Suppressor macrophage treated with lipopolysaccharide for 4 hours (primary cell): ENCODE measurements at places on chromosomes 1 and 21.

DNA sequence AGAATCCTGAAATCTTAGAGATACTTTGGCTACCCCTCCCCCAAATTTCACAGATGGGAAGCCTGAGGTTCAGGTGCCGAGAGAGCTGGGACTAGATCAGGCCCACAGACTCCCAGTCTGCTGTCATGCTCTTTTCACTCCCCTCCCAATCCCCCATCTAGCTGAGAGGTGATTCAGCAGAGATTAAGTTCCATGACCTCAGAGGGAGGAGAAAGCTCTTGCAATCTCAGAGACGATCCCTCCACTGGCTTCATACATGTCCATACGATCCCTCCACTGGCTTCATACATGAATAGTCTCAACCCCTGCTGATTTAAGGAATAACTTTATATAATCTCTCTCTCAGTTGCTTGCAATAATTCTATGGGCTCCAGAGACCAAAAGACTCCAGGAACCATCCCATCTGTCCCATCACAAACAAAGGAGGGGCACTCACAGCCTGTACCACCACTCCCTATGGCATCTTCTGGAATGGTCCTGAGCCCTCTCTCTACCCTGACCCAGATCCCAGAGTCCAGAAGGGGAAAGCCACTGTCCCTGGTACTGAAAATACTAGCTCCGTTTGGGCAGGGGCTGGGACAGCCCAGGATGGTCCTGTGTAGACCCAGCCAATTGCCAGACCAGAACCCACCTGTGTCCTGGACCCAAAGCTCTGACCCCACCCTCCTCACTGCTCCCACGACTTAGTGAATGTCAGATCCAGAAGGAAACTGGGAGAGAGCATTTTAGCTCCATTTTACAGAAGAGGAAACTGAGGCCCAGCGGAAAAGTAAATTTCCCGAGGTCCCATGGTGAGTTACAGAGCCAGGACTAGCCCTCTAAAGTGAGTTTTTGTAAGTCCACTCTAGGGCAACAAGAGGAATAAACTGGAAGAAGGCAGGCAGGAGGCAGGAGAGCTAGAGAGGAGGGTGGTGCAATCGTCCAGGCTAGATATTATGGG, 27.1 kb downstream of the RIMS3 start:
- no peak for DNase-seq

DNA sequence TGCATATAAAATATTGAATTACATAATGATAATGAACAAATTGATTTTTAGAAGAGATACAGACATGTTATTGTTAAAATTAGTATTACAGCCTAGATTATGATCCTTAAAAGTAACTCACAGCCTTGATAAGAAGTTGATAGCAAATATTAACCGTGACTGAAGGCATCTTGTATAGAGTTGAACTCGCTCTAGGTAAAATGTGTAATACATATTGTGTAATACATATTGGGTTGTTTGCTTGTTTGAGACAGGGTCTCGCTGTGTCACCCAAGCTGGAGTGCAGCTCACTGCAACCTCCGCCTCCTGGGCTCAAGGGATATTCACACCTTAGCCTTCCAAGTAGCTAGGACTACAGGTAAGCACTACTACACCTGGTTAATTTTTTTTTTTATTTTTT, 269.9 kb downstream of the BRINP3 start:
- DNase-seq = no peak

DNA sequence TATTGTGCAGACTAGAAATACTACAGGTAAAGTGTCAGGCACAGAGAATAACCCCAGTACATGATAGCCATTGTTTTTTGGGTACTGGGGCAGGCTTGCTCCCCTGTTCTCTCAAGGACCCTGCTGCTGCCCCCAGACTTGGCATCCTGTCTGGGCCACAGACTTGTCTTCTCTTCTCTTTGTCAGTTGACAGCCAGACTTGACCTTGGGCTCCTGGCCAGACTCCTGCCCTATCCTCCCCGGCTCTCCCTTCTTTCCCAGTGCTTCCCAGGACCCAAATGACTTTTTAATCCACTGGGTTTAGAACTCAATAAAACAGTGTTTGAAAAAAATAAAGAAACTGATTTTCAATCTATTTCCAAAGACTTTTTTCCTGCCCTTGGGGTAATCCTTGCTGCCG, 43.2 kb downstream of the ZSCAN20 start:
- no peak for DNase-seq

- peak; percentile 45 for DNase-seq
Observed at GRCh38 chr1:206658264-206658980, 23.1 kb downstream of the DYRK3 start.

DNA sequence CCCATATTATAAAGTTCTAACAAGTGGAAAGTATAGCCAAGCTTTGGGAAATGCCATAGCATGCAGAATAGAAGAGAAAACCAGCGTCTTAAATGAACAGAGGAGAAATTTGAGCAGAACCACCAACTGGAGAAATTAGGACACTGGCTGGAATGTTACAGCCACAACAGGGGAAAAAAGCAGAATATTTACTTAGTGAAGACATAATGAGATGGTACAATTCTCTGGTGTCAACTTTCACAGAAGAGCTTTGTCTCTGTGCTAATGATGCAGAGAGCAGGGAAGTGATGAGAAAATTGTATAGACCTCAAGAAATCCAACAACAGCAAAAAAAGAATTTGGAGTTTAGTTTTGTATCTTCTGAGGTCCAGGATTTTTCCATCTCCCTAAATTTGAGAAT, 249.7 kb downstream of the KIF26B start:
- DNase-seq = no peak

DNA sequence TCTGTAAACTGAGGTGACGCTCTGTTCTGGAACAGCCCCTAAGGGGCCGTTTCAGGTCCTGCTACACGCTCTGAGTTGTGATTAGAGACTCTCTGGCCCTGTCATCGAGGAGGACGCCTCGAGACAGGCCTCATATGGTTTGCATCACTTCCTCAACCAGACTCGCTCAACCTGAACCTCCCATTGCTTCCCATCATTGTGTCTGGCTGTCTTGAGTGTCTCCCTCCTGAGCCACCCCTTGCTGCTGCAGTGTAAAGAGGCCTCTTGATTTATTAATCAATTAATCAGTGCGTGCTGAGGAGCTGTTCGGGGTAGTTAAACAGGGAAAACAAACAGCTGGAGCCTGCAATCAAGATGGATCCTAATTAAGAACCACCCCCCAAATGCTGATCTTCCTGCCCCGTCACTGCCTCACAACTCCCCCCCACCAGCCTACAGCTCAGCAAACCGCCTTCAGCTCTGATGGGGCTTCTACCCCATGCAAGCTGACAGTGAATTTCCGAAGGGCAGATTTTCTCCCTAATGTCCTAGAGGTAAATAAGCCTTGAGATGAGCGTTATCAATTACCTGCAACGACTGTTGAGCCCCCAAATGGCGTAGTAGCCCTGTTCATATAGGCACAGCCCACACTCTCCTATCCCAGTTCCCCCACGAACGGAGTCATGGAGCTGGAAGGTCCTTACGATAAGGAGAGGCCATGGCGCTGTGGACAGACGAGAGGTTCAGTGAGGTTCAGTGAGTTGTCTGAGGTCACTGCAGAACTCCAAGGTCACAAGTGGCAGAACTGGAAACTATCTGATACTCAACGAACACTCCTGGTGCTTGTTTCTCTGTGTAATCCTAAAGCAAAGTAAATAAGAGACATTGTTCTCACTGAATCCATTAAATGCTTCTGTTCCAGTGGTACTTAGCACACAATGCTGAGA, 210.6 kb downstream of the KIF26B start:
- DNase-seq = no peak

GRCh38 chr1:63770381-63770780, 3.4 kb upstream of the ROR1 start:
- no peak for DNase-seq

DNA sequence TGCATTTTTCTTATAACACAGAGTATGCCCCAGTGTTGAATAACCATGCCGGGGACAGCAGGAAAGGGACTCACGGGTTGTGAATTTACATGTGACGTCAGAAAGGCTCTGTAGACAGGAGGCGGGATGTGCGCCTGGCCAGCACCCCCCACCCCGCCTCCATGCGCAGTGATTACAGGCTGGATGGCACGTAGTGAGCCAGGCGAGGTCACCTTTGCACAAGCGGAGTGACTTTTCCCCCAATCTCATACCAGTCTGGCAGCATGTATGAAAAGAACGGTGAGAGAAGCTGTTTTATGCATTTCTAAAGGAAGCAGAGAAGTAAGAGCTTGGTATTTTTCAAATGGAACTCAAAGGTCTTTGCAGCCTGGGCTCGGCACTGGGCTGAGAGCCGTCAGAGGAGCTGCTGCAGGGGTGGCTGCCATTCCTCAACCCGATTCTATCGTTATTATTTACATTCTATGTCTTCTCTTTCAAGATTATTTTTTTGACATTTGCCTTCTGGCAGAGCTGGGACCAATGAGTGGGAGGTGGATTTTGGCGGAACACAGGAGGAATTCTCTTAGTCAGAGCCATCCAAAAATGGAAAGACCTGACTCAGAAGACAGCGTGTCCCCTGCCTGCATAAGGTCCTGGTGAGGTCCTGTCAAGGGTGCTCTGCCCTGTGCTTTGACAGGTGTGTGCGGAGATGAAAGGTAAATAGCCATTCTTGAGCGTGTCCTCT, 115.6 kb upstream of the SLC45A1 start:
- DNase-seq = no peak

- DNase-seq = no peak
Observed at GRCh38 chr1:114803001-114803400, 22.5 kb upstream of the SIKE1 start.

DNA sequence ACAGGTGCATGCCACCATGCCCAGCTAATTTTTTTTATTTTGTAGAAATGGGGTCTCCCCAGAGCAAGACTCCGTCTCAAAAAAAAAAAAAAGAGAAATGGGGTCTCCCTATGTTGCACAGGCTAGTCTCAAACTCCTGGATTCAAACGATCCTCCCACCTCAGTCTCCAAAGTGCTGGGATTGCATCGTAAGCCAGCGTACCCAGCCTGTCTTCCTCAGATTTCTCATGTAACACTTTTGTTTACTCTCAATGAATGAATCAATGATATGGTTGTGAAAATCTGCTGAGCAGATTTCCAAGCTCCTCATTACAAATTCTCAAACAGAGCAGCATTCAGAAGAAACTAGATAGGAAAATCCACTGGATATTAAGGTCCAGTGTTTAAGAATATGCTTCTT, 6.6 kb downstream of the CMPK1 start:
- no peak for DNase-seq

GRCh38 chr1:56329970-56330369, 249.4 kb downstream of the PLPP3 start:
- DNase-seq = peak; percentile 79

GRCh38 chr1:235883261-235883927, 16.7 kb upstream of the LYST start:
- DNase-seq = peak; percentile 89

DNA sequence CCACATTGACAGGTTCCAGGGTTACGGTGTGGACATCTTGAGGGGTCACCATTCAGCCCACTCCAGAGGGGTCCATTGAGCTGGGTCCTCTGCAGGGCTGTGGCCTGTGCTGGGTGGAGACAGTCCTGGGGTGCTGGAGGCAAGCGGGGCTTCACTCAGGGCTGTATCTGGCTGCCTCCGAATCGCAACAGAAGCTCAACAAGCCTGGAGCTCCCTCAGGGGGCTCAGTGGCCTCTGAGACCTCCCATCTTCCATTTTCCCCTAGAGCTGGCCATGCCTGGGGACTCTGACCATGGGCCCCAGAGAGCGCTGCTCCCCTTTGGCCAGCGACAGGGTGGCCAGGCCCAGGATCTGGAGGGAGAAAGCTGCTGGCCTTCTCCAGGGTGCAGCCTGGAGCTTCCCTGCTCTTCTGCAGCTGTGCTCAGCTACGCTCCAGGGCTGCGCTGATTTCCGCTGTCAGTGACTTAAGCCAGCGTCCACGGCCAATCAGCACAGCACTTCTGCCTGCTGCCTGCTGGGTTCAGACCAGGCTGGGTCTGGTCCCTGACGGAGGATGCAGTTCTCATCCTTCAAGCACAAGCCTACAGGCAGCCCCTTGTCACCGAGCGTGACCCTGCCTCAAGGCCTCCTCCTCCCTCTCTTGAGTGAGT, 45.0 kb upstream of the ADARB1 start:
- DNase-seq = no peak

DNA sequence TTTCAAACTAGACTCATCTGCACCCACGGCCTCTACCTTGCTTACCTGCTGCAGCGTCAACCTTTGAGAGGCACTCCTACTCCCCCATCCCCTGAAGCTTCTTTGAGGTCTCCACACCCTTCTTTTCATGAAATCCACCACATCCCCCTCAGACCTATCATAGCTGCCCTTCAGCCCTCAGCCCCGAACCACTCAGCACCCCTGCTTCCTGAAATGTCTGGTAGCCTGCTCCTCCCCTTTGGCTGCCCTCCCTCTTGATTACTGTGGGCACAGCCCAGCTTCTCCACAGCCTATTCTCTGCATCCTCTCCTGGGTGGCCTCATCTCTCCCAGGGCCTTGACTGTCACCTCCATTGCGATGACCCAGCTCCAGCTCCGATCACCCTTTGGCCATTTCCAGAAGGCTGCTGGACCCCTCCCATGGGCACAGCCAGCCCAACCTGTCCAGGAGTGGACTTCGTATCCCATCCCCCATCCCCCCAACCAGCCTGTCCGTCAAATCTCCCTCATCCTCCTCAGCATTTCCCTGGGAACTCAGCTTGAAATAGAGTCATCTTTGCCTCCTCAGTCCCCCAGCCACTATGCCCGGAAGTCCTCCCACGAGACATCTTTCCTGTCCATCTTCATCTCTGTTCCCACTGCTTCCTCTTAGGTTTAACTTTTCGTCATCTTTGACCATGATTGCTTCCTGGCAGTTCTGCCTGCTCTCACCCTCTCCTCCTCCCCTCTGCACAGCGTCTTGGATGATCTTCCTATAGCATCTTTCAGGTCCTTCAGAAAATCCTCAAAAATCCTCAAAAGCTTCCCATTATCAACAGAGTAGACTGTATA, 6.1 kb upstream of the ADORA1 start:
- DNase-seq = peak; percentile 34

- no peak for DNase-seq
Observed at GRCh38 chr1:195939844-195940243, 668.4 kb downstream of the KCNT2 start.

GRCh38 chr1:211920141-211920572, 89.6 kb upstream of the LPGAT1 start:
- no peak for DNase-seq

- peak; percentile 42 for DNase-seq
Observed at GRCh38 chr21:34351786-34352241, 12.0 kb upstream of the KCNE2 start.

GRCh38 chr1:156108664-156109241, 5.8 kb upstream of the LMNA start:
- no peak for DNase-seq

DNA sequence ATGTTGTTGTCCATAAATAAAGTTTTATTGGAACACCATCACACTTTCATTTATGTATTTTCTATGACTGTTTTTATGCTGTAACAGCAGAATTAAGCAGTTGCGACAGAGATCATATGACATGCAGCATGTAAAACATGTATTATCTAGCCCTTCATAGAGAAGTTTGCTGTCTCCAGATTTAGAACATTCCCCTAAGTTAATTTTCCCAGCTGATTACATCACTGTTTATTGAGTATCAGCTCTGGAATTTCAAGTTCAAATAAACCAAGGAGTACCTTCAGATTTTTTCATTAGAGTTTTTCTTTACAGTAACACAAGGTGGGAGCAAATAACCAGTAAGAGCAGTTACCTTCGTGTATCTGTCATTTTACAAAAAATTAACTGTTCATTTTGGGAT, 792.8 kb downstream of the USP25 start:
- DNase-seq = no peak

GRCh38 chr1:40648928-40649591, 16.4 kb downstream of the RIMS3 start:
- DNase-seq = no peak

GRCh38 chr1:225700164-225700821, 47.4 kb upstream of the ENAH start:
- DNase-seq = no peak
